WERI-Rb-1 (cell line): ENCODE measurements at places on chromosomes 7 and 10.

GRCh38 chr7:94276027-94276426 is 118.7 kb upstream of the COL1A2 start:
- no peak for DNase-seq

- no peak for DNase-seq
Measured at GRCh38 chr7:81492910-81493309, 276.9 kb downstream of the HGF start.

DNA sequence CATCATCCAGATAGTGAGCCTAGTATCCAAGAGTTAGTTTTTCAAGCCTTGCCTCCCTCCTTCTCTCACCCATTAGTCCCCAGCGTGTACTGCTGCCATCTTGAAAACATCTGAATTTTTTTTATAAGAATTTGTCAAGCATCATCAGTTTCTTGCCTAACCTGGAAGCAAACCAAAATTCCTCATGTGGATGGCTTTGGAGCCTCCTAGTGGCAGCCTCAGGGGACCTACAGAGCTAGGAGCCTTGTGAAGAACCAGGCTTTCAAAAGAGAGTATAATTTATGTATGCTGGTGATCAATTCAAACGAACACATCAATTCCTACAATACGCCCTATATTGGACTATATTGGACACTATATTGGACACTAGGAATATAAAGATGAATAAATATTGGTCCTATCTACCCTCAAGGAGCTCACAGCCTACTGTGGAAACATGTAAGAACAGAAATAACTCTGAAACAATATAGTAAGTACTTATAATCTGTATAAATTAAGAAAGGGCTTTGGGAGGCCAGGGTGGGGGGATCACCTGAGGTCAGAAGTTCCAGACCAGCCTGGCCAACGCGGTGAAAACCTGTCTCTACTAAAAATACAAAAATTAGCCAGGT is 63.4 kb downstream of the HPSE2 start:
- DNase-seq = peak; percentile 39

DNA sequence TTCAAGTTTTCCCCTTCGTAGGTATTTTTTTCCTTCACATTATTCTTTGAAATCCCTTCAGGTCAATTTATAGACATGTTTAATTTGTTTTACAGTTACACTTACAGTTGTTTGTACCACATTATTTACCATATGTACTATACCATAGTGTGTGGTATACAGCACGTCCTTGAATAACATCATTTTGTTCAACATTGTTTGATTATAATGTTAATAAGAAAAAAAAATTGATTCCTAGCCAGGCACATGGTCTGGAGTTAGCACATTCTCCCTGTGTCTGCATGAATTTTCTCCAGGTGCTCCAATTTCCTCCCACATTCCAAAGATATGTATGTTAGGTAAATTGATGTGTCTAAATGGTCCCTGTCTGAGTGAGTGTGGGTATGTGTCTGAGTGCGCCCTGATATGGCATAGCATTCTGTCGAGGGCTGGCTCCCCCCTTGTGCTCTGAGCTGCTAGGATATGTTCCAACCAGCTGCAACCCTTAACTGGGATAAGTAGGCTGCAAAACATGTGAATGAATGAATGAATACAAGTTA is 247.6 kb downstream of the CCDC7 start:
- DNase-seq = no peak

- peak; percentile 73 for DNase-seq
Measured at GRCh38 chr7:1193593-1194424, 33.8 kb upstream of the ZFAND2A start.

DNA sequence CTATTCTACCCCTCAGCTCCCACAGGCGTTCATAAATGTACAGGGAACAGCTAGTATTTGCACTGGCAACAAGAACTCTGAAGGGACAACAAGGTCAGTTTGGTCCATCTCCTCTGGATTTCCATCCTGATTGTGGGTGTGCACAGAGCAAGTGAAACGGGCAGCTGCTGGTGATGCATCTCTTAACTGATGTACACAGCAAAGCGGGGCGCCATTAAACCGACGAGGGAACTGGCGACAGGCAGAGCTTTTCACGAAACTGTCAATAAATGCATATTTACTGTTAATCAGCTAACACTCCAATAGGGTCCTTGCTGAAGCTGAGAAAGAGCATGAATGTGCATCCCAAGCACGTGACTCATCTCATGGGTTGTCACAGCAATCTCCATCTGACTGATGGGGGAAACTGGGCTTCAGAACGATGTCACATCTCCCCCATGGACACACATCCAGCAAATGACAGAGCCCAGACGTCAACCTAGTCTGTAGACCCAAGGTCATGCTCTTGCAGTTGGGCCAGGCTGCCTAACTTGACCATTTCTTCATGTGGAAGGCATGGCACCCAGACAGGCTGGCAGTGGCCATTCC is 54.2 kb downstream of the FAM53B start:
- DNase-seq = no peak

GRCh38 chr7:151094675-151095074 is 8.4 kb downstream of the AGAP3 start:
- DNase-seq = no peak

GRCh38 chr7:64300641-64301405 is 12.9 kb upstream of the ZNF736 start:
- no peak for DNase-seq

GRCh38 chr7:77426052-77426404 is 9.9 kb upstream of the GSAP start:
- no peak for DNase-seq

DNA sequence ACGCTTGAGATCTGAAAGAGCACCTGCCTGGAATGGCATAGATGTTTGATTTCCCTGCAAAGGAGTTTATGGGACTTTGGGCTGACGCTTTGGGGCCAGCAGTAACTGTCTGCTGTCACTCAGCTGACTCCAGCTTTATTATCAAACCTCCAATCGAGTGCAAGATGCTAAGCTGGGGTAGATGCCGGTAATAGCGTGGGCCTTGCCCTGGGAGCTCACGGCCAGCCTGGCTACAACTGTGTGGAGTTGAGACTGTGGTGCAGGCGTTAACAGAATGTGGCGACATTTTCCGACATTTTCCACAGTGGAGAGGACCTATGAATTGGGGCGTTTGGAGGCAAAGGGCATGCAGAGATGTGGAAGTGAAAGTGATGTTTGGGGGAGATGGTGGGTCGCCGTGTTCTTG is 1.3 kb downstream of the CHST12 start:
- DNase-seq = no peak

GRCh38 chr7:51705701-51706100 is 389.1 kb upstream of the COBL start:
- no peak for DNase-seq
